ENCODE measurements at places on chromosomes 1 and 21.

DNA sequence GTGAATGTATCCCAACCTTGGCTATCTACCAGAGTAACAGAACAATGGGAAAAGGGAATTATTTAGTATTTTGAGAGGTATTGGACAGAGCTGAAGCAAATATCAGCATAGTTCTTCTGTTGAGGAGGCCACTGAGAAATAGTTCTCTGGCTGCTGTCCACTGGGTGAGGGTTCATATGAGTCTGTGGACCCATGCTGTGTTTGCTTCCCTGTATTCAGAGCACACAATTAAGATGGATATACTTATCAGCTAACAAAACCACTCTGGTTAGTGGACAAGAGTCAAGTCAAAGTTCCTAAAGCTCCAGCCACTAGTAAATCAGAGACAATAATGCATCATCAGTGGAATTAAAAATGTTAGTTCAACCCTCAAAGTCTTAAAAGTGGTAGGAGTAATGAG, 66.1 kb downstream of the RGS18 start:
- no peak for DNase-seq

DNA sequence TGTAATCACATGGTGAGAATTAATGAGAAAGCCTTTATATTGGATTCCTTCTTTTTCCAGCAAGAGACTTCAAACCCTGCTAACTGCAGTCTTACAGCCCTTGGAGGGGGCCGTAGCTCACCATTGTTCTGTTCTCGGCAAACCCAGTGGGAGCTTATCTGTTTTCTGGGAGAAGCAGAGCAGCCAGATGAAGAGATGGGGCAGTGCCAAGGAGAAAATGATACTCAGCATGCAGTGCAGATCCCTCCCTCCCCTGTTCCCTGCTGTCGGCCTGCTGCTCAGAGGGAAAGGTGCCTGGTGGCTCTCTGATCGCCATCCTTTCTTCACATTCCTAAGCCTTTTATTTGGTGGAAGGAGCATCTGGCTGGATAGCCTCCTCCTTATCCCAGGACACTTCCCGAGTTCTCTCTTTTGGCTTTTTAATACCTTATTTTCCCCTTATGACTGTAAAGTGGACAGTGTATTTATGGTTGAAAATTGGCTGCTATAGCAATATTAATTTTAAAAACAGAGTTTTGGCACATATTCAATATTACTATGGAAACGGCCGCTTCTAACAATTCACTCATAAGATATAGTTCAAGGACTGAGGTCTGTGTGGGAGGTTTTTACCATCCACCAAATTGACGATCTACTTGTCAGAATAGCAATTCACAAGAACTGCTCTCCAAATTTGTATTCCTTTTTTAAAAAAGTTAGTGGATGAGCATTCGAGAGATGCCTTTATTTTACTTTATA, 203.4 kb downstream of the CRB1 start:
- peak; percentile 11 for DNase-seq

DNA sequence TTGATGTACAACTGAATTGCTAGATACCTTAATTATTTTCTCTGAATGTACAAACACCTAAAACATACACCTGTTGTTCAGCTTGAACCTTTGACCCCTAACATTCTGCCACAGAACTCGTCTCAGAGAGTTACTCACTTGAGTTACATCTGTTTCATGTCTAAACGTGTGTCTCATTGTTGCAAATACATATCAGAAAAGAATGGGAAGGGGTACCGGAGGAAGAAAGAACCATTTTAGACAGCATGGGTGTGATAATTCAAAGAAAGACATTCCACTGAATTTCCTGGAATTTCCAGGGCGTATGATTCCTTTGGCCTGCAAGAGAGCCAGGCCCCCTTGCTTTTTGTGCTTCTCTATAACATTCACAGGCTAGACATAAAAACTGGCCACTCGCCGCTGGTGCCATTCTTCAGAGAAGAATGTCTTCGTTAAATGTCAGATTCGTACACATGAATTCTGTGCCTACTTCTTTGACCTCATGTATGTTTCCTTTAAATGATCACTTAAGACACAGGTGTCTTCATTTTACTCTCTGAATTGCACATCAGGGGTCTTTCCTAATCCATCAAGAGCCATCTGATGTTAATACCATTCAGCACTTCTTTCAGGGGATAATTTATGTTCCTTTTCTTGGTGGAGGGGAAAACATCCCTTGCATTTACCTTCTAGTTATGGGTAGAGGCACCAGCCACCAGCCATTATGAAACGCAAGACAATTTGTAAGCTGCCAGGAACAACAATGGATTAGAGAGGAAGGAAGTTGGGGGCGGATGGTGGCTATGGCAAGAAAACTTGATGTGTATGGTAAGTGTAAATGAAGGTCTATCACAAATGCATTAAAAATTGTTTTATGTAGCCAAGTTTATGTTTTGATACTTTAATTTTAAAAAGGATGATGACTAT, 12.7 kb downstream of the ATF3 start:
- no peak for DNase-seq

- DNase-seq = no peak
Observed at GRCh38 chr1:17759114-17759513, 4.0 kb downstream of the ACTL8 start.

- peak; percentile 36 for DNase-seq
Observed at GRCh38 chr1:190373705-190374336, 103.8 kb downstream of the BRINP3 start.

- DNase-seq = no peak
Observed at GRCh38 chr1:23627069-23627735, 64.4 kb upstream of the RPL11 start.

- DNase-seq = peak; percentile 55
Observed at GRCh38 chr1:37922767-37923550, 23.9 kb downstream of the INPP5B start.

DNA sequence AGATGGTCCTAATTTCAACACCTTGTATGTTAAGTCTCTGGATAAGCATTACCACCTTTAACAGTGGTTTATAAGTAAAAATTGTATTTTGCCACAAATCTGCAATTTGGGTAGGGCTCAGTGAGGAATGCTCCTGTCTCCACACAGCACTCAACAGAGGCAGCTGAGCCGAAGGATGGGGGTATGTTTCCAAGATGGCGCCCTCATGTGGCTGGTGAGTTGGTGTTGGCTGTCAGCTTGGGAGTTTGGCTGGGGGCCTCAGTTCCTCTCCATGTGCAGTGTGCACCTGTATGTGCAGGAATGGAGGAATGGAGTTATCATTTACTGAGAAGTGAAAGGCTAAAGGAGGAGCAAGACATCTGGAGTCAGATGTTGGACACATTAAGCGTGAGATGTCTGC, 136.8 kb downstream of the GABPA start:
- DNase-seq = no peak

DNA sequence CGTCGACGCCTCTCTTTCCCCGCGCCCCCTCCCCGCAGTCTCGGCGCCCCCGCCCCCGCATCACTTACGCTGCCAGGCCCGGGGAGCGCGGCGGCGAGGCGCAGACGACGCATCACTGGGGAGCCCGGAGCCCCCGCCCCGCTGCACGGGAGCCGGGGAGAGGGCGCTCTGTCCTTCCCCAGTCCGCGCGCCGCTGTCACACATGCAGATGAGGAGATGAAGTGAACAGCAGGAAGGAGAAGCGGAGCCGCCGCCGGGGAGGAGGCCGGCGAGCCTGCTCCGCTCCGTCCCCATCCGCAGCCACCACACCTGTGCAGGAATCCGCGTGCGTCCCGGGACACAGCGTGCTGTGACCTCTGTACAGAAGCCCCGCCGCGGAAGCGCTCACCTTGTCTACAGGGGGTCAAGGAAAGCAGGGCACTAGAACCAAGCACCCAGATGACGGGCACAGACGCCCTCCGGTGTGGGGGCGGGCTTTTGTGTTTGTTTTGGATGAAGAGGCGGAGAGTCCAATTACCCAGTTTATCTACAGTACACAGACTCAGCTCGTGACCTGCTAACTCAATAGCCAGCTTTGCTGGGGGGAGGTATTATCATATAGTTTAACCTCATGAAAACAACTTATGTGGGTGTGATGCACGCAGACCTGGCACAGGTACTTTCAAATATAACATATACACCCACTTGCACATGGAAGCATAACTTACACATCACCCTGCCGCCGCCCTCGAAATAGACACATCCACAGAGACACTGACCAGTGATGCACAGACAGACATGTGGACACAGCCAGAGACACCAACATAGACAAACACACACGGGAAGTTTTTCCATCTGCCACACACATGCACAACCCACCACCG, 12.4 kb downstream of the KLHDC8A start:
- DNase-seq = no peak

DNA sequence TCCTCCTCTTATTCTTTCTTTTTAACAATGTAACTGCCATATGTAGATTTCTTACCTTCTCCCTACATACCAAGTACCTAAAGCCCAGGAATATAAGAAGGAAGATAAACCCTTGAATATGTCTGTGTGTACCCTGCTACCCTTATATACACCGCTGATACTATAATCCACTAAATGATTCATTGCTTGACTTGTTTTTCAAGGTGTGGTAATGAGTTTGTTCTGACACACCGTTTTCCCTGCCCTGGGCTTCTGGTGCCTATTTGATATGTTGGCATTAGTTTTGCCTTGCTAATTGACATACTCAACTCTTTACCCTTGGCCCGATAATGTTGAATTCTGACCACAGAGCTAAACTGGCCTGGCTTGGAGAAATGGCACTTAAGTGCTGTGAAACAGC, 64.3 kb downstream of the IL23R start:
- no peak for DNase-seq

DNA sequence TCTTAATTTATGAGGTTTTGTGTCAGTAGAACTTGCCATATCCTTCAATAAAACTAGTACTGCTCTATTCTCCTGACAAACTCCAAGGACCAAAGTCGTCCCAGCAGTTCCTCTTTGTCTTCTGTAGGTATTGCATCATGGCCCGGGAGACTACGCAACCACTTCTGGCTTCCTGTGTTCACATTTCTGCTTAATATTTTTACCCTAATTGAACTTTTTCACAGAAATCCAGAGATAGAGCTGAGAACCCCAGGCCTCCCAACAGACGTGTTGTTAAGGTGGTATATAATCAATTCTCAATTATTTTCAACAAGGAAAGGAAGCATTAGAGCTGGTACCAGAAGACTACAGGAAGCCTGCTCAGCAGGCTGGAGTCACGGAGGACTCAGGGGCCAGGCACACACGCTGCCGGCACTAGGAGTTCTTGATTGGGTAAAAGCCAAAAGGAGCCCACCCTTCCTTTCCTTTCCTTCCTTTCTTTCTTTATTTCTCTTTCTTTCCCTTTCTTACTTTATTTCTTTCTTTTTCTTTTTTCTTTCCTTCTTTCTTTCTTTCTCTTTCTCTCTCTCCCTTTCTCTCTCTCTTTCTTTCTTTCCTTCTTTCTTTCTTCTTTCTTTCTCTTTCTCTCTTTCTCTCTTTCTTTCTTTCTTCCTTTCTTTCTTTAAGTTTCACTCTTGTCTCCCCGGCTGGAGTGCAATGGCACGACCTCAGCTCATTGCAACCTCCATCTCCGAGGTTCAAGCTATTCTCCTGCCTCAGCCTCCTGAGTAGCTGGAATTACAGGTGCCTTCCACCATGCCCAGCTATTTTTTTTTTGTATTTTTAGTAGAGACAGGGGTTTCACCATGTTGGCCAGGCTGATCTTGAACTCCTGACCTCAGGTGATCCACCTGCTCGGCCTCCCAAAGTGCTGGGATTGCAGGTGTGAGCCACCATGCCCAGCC, 173.7 kb downstream of the ZBTB18 start:
- DNase-seq = peak; percentile 72

DNA sequence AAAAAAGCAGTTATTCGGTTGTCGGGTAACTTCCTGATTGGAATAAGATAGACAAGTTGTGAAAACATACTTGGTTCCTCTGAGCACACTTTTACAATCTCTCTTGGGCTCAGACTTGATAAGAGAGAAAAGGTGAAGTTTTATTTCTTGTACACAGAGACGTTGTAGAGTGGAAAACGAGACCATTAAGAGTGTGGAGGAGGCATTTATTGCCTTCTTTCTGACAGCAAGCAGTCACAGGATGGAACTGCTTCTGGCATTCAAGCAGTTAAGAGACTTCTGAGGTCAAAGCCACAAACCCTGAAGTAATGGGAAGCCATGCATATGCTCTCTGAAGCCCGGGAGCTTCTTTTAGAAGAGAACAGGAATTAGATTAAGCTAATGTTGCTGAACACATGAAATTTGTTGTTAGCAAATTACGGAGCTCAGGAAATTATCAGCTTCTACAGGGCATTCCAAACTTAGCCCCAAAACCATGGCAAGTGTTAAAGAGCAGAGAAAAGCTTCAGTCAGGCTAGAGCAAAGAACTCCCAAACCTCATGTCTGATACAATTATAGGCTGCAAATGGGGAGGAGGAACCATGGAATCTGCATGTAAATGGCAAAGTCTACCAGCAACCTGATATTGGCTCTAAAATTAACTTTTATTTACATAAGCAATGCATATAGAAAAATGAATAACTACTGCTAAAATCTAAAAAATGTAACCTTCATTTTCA, 26.0 kb downstream of the S1PR1 start:
- no peak for DNase-seq

DNA sequence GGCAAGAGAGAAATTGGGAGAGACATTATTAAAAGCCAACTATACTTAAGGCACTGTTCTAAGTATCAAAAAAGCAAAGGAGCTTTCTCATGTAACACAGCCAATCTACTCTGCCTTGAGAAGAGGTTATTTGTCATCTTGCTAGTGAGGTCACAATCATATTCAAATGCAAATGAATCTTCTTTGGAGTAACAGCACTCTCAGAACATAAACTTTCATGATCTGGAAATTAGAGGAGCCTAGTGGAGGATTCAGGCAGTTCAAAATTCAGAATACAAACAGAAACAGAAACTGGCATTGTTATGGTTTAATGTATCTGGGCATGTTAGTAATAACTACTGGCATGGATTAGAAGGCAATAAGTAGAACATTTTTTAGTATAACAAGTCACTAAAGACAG, 57.4 kb downstream of the ARID4B start:
- DNase-seq = peak; percentile 32

- DNase-seq = no peak
Observed at GRCh38 chr21:41961282-41961701, 7.5 kb upstream of the C2CD2 start.

GRCh38 chr1:38541223-38541622, 318.3 kb downstream of the RRAGC start:
- DNase-seq = no peak

- DNase-seq = no peak
Observed at GRCh38 chr21:25373126-25374082, 233.9 kb downstream of the MRPL39 start.

DNA sequence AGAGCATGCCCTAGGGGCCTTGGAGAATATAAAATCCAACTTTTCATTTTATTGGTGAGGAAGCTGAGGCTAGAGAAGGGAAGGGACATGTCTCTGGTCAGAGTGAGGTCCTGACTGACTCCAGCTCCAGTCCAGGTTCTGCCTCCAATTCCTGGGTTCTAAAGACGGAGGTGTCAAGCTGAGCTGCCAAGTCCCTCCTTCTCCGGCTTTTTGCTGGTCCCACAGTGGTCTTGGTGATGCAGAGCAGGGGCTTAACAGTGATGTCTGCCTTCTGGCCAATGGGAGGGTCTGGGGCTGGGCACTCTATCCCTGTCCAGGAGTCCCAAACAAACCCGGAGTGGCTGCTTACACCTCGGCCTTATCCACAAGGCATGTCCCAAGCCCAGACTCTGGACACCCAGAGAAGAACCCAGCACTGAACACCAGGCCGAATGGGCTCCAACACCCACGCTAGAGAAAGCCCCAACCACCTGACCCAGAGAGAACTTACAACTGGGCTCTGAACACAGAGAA, 104.8 kb downstream of the EBNA1BP2 start:
- no peak for DNase-seq
